Epithelial cell of prostate (primary cell): ENCODE measurements at places on chromosomes 12 and 14.

- DNase-seq, result no peak
Observed at GRCh38 chr14:31419967-31420318, 407 bp downstream of the HEATR5A start.

GRCh38 chr12:113425960-113426453, 3.8 kb downstream of the SDSL start:
- DNase-seq, result no peak

DNA sequence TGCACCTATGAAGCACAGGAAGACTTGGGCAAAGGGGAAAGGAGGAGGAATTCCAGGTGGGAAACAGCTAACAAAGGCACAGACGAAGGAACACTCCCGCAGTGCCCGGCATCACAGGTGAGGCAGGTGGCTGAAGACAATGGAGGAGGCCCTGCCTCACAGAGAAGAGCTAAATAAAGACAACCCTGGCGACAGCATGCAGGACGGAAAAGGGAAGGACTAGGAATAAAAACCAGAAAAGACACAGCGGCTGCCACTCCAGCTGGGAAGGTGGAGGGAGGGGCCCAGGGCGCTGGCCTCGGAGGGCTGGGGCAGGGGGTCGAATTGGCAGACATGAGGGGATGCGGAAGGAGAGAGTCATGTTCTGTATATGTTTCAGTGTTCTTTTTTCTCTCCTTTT, 43.0 kb upstream of the ANO2 start:
- no peak for DNase-seq

GRCh38 chr12:116455540-116456329, 103.4 kb upstream of the MAP1LC3B2 start:
- DNase-seq, result peak; percentile 65

GRCh38 chr14:69768873-69769272, 1.9 kb downstream of the SRSF5 start:
- no peak for DNase-seq

DNA sequence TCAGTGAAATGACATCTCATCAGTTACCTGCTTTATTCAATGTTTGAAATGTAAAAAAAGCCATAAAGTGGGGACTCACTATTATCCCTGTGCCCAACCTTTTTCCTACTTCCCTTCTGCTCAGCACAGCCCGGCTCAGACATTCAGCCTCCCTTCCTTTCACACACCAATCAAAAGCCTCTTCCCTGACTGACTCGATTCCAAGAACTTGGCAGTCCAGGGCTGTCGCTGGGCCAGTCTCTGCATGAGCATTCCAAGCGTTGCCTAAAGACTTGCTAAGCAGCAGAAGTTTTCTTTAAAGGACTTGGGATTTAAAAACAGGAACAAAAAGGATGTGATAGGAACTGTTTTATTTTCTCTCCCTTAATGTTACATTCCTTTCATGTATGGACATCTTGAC, 22.7 kb downstream of the ITPR2 start:
- no peak for DNase-seq

GRCh38 chr12:53866727-53867126, 71.9 kb upstream of the HOXC13 start:
- no peak for DNase-seq

DNA sequence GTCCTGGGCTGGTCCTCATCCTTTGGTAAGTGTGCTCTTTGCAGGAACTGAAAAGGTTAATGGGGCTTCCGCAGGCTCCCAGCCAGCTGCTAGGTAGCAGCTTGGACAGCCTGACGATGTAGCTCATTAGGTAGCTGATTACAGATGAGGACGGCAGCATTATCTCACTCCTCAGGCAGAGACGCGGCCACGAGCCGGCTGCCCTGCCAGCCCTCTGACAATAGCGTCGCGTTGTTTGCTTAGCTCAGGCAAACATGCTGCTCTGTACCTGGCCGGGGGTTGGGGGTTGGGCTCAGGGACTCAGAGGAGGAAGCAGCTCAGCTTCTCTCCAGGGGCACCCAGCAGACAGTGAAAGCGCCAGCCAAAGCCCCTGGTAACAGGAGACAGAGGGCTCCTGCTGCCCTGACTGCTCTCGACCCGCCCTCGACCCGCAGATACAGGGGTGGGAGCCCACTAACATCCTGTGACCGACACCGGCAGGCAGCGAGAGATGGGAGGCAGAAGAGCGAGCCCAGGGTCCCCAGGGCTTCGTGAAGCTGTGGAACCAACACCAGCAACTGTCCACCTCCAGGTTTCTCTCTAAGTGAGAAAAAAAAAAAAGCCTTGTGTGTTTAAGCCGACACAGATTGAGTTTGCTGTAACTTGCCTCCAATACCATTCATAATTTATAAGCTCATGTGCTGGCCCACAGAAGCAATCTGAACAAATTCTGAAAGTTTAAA, 53.4 kb upstream of the DLK1 start:
- DNase-seq, result no peak

- DNase-seq, result no peak
Observed at GRCh38 chr12:129964826-129965457, 61.1 kb upstream of the TMEM132D start.

GRCh38 chr12:25480145-25480544, 72.9 kb downstream of the LMNTD1 start:
- DNase-seq, result no peak

DNA sequence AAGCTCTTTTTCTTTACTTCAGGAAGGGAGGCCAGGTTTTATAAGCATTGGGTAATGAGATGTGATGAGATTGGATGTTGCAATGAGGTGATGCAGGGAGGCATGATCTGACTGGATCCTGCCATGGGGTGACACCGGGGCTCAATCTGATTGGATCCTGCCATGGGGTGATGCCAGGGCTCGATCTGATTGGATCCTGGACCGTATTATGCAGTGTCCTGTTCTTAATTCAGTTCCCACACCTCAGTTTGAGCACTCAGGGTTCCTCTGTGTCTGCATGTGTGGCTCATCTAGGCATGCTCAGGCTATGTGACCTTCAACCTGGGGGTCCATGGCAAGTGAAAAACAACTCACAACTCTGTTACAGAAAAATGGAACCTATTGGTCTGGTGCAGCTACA, 166.4 kb downstream of the SLC15A4 start:
- DNase-seq, result no peak

- DNase-seq, result no peak
Observed at GRCh38 chr12:117885211-117885610, 83.6 kb downstream of the KSR2 start.

DNA sequence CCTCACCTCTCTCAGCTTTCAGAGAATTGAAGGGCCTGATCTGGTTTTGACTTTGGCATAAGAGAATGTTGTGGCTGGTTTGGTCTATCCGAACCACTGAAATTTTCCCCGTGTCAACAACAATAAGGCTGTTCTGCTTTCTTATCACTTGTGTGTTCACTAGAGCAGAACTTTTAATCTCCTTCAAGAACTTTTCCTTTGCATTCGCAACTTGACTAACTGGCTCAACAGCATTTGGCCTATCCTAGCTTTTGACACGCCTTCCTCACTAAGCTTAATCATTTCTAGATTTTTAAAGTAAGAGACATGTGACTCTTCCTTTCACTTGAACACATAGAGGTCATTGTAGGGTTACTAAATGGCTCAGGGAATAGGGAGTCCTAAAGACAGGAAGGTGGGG, 25.9 kb upstream of the EDDM3A start:
- peak; percentile 18 for DNase-seq

- DNase-seq, result peak; percentile 46
Observed at GRCh38 chr14:92945959-92946846, 23.3 kb downstream of the CHGA start.

GRCh38 chr12:110533607-110534006, 31.5 kb downstream of the RAD9B start:
- no peak for DNase-seq

DNA sequence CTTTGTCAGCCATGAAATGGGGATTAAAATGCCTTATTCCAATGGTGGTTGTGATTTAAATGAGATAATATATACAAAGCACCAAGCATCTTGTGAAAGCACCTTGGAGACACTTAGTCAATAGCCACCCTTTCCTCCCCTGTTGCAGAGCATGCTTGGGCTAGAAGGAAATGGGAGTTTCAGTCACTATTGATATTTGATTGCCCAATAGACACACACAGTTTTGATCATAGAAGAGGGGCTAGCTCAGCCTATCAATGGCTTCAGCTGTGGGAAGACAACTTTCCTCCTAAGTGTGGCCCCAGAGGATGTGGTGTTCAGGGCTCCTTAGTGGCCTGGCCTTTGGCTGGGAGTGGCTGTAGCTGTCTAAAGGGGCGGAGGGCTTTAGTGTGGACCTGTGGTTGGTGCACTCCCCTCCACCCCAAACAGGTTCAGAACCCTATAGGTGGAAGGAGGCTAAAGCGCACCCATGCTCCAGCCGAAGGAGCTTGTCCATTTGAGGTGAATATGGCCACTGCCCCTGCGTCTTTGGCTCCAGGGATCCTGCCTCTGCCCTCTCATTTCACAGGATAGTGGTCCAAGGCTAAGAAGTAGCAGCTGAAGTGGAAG, 132.3 kb downstream of the TMEM30B start:
- DNase-seq, result no peak

GRCh38 chr14:77554207-77554606, 55.6 kb upstream of the ISM2 start:
- DNase-seq, result no peak

GRCh38 chr12:50580436-50580835, 75.7 kb downstream of the DIP2B start:
- no peak for DNase-seq

DNA sequence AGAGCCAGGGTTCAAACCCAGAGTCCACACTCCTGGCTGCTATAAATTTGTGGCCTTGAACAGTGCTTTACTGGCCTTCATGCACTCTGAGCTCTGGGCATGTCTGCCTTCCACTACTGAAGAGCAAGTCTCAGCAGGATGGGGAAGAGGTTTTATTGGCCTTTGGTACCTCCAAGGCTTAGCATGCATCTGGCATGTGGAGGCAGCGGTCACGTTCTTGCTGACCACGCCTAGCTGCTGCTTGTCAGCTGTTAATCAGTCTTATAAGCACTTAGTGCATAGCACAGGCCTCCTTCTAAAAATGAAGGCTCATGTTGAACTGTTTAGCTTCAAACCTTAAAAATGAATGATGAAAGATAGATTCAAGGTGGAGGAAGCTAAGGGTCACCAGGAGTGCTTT, 177.5 kb downstream of the PELI2 start:
- peak; percentile 62 for DNase-seq

DNA sequence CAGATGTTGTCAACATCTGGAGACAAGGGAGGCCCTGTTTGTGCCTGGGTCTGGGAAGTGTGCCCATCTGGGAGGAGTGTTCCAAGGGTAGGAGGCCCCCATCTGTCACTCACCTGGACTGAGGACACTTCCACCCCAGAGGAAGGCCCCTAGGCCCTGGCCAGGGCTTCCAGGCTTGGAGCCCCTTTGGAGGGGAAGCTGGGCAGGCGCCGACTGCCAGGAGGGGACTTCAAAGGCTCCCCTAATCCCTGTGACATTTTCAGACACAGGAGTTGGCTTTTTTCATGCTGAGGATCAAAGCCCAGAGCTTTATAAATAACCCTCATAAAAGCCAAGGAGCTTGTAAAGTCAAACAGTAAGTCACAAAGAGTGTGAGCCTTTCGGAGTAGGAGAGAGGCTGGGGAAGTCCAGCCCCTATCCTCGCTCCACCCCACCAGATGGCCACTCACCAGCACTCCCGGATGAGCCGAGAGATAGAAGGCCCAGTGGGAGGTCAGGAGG, 17.6 kb upstream of the FAM222A start:
- DNase-seq, result no peak

DNA sequence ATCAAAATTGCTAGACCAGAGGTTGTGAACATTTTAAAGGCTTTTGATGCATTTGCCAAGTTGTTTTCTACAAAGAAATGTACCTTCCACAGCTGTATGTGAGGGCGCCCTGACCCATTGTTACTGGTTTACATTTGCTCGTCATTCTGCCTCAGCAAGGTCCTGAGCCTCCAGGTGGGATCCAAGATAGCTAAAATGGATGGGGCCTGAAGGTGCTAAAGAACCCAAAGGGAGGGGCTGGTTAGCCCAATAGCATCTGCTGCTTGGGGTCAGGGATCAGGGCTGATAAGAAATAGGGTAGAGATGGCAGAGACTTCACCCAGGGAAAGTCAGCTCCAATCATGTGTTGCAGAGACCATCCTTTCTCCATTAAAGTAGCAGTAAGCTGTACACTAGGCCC, 43.1 kb downstream of the GALNT16 start:
- no peak for DNase-seq
